ENCODE measurements at places on chromosomes 5 and 9.

GRCh38 chr5:151770383-151771258 is 1.1 kb upstream of the G3BP1 start:
- peak; percentile 91 for DNase-seq

GRCh38 chr9:86751956-86752355 is 195.3 kb downstream of the GAS1 start:
- no peak for DNase-seq

- DNase-seq, result no peak
Observed at GRCh38 chr5:67395790-67396418, 199.3 kb upstream of the CD180 start.

DNA sequence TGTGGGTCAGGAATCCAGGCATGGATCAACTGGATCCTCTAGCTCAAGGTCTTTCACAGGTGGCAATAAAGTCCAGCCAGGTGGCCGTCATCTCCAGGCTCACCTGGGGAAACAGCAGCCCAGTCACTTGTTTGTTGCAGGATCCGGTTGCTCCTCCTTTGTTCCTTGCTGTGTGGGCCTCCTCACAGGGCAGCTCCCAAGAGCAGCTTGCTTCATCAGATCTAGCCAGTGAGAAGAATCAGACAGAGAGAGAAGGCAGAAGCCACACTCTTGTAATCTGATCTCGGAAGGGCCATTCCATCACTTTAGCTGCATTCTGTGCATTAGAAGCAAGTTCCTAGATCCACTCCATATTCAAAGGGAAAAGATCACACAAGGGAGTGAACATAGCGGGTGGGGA is 3.2 kb upstream of the HSD17B3 start:
- no peak for DNase-seq

DNA sequence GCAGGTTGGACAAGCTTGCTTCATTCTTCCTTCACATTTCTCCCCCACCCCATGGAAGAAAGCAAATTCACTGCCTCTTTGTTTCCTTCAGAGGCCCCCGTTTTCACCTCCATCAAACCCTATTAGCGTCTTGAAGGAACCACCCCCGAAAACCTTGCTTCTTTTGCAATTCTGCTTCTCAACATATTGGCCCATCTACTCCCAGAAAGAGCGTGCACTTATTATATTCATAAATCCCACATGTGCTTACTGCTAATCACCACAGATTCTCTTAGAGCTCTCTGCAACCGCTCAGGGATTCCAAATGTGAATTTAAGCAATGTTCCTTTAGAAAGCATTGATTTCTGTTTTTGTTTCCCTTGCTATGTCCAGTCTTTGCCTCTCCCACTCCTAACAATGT is 1.1 kb downstream of the F2RL2 start:
- no peak for DNase-seq
